ENCODE measurements at places on chromosomes 3 and 15.

DNA sequence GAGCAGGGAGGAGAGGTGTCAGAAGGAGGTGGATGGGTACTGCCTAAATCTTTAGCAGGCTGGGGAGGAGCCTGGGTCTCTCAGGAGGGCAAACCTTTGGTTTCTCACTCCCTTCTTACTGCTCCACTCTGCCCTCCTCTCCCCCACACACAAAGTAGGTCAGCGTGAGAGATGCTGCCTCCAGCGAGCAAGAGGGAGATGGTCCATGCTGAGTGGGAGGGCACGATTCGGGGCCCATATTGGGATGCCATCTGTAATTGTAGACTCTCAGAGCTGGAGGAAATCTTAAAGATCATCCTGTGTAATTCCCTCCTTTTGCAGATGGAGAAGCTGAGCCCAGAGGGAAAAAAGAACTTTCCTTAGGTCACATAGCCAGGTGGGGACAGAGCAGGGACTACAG lies 34.2 kb upstream of the SYN2 start:
- no peak for DNase-seq

- no peak for DNase-seq
Measured at GRCh38 chr3:94862703-94863102, 799.8 kb downstream of the NSUN3 start.

DNA sequence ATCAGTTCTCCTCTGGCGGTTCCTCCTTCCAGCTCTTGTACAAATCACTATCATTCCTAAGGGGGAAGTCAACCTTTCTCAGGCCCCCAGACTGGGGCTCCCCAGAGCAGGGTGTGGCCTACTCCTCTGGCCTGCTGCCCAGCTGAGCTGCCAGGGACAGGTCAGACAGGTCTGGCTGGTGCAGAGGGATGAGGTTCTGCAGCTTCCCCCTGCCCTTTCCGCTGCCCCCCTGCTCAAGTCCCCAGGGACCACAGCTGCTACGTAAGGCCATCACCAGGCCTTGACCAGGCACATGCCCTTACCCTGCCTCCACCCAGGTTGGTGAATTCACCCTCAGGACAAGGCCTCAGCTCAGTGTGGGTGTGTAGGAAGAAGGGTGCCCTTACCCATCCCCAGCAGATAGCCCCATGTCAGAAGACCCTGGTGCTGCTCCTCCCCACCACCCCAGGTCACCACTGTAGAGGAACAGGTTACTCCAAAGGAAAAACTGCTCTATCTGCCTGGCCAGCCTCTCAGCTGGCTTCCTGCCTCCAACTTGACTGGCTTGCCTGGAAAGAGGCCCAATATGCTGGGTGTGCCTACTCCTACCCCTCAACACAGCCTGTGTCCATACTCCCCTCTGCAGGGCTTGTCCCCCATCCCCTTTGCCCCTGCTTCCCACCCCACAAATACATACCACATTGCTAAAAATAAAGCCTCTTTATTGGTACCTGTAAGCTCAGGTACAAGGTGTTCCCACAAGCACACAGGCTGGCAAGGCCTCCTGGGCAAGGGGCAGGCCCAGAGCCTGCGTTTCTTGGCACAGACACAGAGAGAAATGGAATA lies 12.0 kb downstream of the CSRNP1 start:
- no peak for DNase-seq

- no peak for DNase-seq
Measured at GRCh38 chr3:174862101-174862500, 3.0 kb downstream of the NAALADL2 start.

GRCh38 chr15:47326410-47327333 lies 390.6 kb upstream of the SEMA6D start:
- no peak for DNase-seq

DNA sequence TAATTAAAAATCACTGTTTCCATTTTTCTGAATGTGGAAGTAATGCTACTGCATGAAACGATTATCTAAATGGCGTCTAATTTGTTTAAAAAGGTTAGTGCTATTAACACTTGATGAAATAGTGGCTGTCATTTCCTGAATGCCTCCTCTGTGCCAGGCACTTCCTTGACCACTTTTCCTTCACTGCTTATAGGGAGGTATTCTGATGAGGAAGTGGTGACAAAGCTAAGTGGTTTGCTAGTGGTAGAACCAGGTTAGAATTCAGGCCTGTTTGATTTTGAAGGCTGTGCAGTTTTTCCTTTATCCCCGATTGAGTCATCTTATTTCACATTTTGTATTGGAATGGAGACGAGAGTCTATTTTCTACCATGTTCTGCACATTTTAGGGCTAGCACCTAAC lies 119.0 kb downstream of the USP13 start:
- no peak for DNase-seq

- no peak for DNase-seq
Measured at GRCh38 chr15:95715116-95715903, 615.2 kb upstream of the NR2F2 start.

- DNase-seq: no peak
Measured at GRCh38 chr3:183148056-183148455, 14.5 kb downstream of the LAMP3 start.

GRCh38 chr15:27017168-27017809 lies 46.3 kb downstream of the GABRG3 start:
- DNase-seq: peak; percentile 5

- DNase-seq: no peak
Measured at GRCh38 chr15:39786447-39787056, 3.9 kb upstream of the FSIP1 start.

- no peak for DNase-seq
Measured at GRCh38 chr15:53710906-53711305, 48.6 kb downstream of the WDR72 start.

DNA sequence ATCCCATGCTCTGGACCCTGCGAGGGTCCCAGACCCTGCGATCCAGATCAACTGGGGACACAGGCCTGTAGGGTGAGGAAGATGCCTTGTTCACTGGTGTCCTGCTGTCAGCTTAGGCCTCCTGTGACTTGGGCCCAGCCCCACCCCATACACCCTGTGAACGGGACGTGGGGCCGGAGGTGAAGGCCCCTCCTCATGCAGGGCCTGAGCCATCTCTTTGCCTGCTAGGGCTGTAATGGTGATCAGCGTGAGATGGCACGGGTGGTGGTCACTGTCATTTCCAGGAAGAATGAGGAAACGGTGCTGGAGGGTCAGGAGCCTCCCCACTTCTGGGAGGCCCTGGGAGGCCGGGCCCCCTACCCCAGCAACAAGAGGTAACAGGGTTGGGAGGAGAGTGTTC lies 12.4 kb downstream of the VILL start:
- DNase-seq: no peak

GRCh38 chr3:175573226-175573625 lies 714.1 kb downstream of the NAALADL2 start:
- DNase-seq: no peak

DNA sequence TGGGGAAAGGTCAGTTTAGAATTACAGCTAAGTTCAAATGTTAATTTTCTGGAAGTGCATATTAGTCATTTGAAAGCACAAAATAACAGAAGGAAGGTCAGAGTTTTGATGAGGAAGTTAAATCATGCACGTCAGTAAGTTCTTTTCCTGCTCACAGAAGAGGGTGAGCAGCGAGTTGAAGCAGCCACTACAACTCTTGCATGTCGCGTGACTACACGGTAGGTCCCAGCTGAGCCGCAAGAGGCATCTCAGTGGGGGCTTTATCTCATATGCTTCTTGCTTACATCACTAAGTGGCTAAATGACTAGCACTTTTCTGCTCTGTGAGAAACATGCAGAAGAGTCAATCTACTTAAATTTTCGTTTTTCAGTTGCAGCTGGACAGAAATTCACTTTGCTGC lies 21.3 kb upstream of the SEC62 start:
- no peak for DNase-seq

DNA sequence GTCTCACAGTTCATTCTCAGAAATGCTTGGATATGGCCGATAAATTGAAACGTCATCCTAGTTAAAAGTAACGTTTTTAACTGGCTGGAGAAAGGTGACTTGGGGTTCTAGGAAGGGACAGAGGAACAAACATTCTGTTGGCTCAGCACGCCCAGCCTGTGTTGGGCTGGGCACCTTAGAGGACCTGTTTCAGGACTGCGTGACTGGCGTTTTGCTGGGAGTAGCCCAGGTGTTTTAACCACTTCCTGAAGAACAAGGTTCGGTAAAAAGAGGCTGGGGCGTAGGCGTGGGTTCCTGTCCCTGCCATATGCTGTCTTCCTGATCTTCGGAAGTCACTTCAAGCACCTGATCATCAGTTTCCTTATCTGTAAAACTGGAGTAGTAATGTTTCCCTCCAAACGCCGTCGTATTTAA lies 1.1 kb upstream of the TLNRD1 start:
- DNase-seq: no peak

- no peak for DNase-seq
Measured at GRCh38 chr15:82875411-82876003, 66.1 kb downstream of the WHAMM start.

- no peak for DNase-seq
Measured at GRCh38 chr3:52490939-52491526, 4.1 kb upstream of the STAB1 start.

DNA sequence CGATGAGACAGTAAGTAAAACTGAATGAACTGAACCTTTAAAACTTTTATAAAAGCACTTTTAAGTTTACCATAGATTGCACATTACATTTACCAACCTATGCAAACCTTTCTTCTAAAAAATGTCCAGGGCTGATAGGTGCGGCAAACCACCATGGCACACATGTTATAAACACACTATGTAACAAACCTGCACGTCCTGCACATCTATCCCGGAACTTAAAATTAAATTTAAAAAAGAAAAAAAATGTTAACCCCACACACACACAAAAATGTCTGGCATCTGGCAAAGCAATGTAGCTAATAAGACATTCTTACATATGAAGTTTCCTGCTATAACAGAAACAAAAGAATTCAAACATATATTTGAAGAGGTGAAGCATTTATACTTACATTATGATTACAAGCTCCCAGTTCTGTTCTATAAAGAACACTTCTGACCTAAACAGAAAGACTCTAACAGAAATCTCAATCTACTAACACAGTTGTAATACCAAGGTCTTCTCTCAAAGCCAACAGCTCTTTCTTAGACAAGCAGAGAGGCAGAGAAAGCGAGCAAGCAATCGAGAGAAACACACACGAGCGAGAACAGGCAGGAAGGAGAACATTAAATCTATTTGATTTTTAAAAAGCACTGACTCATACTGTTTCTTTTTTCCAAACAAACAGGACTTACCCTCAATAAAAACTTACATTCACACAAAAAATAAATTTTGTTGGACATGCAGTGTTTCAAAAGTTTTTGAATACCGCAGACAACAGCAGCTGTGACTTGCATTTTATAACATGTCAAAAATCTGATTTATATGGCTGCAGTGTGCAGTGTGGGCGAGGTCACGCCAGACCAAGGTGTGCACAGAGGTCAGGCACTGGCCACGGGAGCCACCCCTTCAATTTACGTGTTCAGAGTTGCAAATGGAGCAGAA lies at the start of gene NRG4:
TSS of gene NRG4 (minus strand) at position 798 of the 925 bp plus-strand sequence. CDS start 1,194 bp downstream, outside the sequence.
- no peak for DNase-seq

DNA sequence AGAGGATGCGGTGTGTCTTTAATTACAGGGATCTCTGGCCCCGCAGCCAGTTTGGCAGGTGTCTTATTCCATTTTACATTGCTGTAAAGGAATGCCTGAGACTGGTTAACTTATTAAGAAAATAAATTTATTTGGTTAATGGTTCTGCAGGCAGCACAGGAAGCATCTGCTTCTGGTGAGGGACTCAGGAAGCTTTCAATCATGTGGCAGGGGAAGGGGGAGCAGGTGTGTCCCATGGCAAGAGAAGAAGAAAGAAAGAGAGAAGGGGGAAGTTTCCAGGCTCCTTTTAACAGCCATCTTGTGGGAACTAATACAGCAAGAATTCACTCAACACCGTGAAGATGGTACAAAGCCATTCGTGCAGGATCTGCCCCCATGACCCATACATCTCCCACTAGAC lies 128.0 kb upstream of the CRBN start:
- no peak for DNase-seq

GRCh38 chr15:65318870-65319356 lies 14.4 kb downstream of the RNU5B-1 start:
- DNase-seq: peak; percentile 75

- DNase-seq: no peak
Measured at GRCh38 chr15:31279221-31280045, 47.2 kb upstream of the KLF13 start.

- no peak for DNase-seq
Measured at GRCh38 chr15:78438619-78439285, 736 bp downstream of the IREB2 start.

DNA sequence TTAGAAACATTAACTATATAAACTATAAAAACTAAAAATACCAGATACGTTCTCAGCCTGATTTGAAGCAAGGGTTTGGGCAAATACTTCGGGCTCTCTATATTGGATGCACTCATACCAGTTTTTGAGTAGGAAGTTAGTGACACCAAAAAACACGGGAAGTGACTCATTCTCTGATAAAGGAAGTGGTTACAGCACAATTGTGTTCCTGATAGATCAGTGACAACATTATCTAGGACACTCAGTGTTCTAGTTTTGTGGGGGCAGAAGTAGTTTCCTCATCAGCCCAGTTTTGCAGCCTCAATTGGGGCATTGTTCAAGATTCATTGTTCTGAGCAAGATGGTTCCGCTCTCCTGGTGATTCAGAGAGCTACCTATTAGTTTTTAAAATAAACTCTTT lies 469.6 kb upstream of the DPPA4 start:
- no peak for DNase-seq

DNA sequence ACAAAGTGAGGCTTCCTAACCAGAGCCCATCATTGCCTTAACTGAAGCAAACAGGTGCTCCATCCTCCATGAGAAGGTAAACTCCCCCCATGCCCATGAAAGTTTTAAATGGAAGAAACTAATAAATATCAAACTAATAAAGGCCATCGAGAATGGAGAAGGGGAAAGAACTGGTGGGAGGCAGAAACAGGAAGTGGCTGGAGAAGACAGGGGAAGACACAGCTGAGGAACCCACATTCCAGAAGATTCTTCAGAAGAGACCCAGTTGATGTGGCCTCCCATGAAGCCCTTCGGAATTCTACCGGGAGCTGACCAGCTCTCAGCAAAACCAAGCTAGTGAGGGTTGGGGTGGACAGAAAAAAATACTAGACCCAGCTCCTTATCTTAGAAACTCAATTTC lies 41.6 kb downstream of the SH3BP5 start:
- no peak for DNase-seq

GRCh38 chr3:159805411-159805772 lies 183.2 kb upstream of the IL12A start:
- no peak for DNase-seq

DNA sequence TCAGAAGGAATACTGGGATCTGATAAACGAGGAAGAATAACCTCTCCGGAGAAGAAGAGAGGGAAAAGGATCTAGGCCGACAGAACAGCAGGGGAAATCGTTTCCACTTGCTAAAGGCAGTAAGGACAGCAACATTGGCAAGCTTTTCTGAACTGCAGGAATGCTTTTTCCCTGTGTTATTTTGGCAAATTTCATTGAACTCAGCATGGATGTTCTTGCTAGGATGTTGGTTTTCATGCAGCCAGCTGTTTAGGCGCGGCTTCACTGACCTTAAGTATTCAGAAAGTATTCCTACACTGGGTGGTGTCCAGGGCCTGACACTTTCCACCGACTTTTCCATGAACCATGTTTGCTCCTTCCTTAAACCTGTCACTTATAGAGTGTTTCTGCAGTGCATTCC lies 489.7 kb downstream of the CNTN3 start:
- no peak for DNase-seq
